ENCODE measurements at places on chromosomes 7 and 10.

DNA sequence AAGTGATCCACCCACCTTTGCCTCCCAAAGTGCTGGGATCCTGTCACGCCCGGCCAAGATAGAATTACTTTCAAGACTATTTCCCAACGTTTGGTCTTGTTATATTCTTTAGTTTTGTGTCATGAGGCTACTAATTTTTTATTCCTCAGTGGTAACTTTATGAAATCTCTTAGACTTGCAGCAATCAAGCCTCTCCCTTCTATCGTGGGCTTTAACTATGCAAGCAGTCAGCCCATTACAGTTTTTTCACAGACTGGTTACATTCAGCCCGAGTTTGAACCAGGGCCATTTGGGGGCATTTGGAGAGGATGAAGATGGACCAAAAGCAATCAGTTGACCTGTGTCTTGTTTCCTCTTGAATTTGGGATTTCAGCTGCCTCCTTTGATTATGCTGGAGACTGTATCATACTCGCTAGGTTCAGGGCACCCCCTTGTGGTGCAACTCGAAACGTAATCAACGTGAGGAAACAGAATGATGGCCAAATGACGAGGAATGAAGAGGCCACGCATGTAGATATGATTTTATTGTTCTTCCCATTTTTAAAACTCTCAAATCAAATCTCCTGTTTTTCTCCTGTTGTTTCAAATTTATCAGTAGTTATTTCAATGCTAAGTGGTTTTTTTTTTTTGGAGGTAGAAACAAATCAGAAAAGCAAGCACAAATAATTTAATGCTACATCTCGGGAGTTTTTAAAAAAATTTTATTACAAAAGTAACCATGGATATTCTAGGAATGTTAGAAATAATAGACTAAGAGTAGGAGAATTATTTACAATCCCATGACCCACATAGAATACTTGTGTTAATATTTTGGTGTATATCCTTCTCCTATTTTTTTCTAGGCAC lies 151.6 kb downstream of the KIAA1217 start:
- DNase-seq: peak; percentile 71

DNA sequence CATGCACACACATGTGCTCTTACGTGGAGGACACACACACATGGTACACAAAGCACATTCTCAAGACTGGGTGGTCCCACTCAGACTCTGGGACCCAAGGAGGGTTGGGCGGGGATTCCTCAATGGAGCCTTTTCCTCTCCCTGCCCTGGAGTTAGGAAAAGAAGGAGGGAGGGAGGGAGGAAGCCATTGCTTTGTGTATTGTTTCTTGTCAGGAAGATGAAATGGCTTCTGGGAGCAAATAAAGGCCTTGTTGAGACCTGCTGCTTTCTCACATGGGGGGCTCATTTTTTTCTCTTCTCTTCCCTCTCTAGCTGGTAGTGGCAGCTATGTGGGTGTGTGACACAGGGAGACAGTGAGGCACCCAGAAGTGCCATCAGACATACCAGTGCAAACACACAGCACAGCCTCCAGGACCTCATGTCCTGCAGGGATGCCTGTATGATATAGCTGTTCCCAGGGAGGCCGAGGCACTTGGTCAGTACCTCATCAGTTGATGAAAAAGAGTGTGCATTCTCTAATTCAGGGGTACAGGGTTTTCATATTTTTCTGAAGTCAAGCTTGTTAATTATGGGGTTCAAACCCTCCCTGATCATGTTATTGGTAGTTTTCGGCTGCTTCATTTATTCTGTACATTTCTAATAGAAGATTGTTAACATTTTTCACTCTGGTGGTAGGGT lies 5.7 kb downstream of the AQP1 start:
- no peak for DNase-seq

- no peak for DNase-seq
These were observed 272.1 kb downstream of the SDK1 start for GRCh38 chr7:3573151-3573550.

DNA sequence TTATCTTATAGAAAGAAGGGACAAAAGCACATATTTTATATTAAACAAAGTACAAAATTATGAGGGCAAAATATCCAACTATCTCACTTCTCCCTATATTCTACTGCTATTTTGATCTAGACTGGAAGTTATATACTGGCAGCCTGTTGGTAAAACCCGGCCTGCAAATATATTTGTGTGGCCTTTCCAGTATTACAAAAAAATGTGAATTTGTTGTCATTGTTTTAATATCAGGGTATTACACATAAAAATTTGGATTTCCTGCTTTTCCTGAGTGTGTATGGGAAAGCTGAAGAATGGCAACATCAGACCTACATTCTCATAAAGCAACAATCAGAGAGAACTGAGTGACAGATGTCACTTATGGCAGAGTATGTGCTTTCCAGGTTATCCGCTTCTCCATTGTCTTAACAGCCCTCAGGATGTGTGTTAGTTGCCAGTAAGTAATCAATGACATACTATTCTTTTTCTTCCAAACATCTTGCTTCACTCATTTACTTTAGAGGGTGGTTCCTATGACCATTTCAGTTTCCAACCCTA lies 7.3 kb downstream of the SYPL1 start:
- DNase-seq: no peak

DNA sequence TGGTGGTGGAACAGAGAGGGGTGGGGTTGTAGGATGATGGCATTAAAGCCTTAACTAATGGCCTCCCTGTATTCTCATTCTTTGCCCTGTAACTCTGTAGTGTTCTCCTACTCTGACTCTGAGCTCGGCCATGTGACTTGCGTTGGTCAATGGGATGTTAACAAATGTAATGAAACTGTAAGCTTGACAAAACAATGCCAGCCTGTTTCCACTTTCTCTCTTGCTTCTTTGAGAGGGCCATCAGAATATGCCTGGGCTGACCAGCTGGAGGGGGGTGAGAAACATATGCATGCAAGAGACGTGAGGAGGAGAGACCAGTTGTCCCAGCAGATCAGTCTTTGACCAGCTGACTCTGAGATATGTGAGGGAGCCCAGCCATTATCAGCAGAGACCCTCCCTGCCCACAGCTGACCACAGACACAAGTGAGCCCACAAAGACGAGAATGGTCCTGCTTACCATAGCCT lies 100.6 kb downstream of the ICA1 start:
- DNase-seq: no peak

GRCh38 chr7:90917539-90917938 lies 321.4 kb downstream of the CDK14 start:
- no peak for DNase-seq

- DNase-seq: no peak
These were observed 83.4 kb upstream of the BMPER start for GRCh38 chr7:33821970-33822369.

GRCh38 chr10:44961230-44961571 lies 1.6 kb downstream of the RASSF4 start:
- no peak for DNase-seq

- no peak for DNase-seq
These were observed 117.6 kb upstream of the DPP6 start for GRCh38 chr7:153934629-153935028.

- DNase-seq: peak; percentile 74
These were observed 56.0 kb upstream of the BTRC start for GRCh38 chr10:101297901-101298486.

- DNase-seq: no peak
These were observed 35.8 kb downstream of the PALS2 start for GRCh38 chr7:24609059-24609458.

Measured in H1 (cell line).